Breast epithelium (tissue), 4 donors: ENCODE measurements at places on chromosomes 11 and 22.

DNA sequence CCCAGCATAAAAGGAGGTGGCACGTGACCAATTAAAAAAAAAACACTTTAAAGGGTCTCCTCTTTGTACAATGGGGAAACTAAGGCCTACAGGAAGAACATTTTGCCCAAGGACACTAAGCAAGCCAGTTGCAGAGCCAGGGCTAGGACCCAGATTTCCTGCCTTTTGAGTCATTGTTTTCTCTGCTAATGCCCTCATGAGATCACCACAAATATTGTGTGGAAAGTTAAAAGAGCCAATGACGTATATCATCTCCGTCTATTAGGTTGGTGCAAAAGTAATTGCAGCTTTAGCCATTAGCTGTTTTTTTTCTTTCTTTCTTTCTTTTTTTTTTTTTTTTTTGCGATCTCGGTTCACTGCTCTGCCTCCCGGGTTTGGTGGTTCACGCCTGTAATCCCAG, 24.1 kb upstream of the LRRC32 start:
- no peak for DNase-seq

- DNase-seq = no peak
Measured at GRCh38 chr11:69750875-69751597, 24.1 kb downstream of the FGF4 start.

GRCh38 chr11:134742956-134743819, 331.1 kb upstream of the B3GAT1 start:
- no peak for DNase-seq

- DNase-seq = no peak
Measured at GRCh38 chr11:115488945-115489344, 15.3 kb downstream of the CADM1 start.

- no peak for DNase-seq
Measured at GRCh38 chr11:76638270-76639197, 32.0 kb downstream of the LRRC32 start.

DNA sequence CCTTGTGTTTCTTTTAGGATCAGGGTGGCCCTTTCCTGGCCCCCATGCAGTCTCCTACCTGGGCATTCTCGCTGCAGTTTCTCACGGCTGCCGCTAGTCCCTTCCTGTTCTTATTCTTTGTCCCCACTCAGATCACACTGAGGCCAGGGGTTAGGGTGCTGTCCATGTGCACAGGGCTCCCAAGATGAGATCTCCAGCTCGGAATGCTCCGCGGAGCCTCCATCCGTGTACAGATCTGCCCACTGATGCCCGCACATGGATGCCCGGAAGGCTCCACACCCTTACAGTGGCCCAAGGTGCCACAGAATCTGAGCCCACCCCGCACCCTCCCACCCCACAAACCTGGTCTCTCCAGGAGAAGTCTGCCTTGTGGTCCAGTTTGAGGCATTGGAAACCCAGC, 457.3 kb downstream of the TBC1D22A start:
- peak; percentile 28 for DNase-seq

DNA sequence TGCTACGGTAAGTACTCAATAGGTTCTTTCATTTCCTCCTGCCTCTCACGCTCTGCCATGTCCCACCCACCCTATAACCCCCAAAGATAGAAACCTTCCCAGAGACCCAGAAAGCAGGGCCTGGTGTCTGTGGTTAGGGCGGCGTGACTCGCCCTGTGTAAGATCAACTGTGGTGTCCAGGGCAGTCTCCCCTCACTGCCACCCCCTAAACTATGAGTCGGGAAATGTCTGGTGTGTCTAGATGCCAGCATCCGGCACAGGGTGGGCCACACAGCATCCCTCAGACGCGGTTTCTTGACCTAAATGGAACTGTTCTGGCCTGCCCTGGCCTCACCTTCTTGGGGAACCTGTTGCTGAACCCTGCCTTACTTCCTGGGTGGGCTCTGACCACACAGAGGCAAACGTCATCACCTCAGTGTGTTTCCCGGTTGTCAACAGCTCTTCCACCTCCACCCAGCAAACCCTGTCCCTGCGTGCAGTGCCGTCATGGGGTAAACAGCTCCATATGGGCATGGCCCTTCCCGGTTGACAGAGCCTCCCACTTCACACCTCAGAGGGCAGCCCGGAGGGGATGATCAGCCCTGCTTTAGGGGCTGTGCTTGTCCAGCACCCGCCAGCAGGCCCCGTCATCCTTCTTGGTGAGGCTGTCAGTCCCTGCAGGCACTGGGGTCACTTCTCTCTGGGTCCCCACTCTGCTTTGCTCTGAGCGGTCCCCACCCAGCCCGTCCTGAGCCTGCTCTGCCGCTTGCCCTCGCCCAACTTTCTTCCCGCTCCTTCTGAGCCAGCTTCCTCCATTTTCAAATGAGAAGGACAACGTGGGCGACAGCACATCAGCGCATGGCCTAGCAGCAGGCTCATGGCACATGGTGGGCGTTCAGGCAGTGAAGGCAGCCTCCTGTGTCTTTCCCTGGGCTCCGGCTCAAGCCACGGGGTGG, 6.0 kb downstream of the WNT11 start:
- no peak for DNase-seq

GRCh38 chr11:79536155-79536917, 95.5 kb upstream of the TENM4 start:
- DNase-seq = no peak

DNA sequence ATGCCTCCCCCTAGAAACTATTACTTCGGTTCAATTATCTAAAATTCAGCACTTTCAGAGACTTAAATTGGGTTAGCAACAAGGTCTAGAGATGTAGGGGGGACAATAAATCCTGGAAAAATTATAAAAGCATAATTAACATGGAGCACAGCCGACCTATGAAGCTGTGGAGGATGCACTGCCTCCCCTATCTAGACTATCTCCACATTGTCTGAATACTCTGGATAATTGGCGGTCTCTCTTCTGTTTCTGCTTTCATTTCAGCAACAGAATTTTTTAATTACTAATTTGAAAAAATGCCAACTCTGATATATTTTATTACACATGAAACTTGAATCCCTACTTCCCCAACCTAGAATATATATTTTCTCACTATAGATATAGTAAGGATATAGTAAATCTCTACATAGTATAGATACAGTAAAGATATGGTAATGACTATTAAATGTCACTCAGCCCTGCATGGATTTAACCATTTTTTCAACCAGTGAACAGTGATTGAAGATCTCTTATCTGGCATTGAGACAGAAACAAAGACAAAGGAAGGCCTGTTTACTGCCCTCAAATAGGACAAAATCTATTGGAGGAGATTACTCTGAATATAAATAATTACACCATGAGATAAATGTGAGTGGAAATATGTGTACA, 157.6 kb downstream of the BLID start:
- no peak for DNase-seq

DNA sequence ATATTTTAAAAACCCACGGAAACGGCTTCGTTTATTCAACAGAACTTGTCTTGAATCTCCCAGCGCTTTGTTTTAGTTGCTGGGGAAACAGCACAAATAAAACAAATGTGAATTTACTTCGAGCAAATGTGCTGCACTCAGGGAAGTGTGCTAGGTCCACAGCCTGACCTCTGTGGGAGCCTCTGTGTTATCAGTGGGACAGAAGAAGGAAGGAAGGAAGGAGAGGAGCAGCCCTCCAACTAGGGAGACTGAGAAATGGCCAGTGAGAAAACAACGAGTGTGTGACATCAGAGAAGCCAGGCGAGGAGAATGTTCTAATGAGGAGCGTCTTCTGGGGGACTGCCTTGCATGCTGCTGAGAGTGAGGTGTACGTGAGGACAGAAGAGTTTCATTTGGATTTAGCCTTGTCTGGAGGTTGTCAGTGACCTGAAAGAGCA, 42.7 kb downstream of the PPP6R3 start:
- DNase-seq = no peak

GRCh38 chr11:129905402-129905801, 10.0 kb upstream of the NFRKB start:
- no peak for DNase-seq

GRCh38 chr11:132944569-132944944, 587.7 kb downstream of the OPCML start:
- DNase-seq = no peak

GRCh38 chr11:64384981-64385944, 26.3 kb downstream of the RPS6KA4 start:
- no peak for DNase-seq

DNA sequence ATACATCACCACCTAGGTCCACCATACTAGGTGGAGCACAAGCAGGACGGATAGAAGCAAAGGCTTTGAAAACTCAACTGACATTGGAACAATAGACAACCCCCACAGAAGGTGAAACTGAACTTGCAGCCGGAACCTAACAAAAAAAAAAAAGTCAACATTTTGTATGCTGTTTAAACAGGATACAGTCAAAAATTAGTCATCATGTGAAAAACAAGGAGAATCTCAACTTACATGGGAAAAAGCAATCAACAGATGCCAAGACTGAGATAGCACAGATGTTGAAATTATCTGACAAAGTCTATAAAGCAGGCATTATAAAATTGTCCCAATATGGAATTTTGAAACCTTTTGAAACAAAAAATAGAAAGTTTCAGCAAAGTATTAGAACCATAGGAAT, 123.8 kb downstream of the RAB38 start:
- DNase-seq = no peak

DNA sequence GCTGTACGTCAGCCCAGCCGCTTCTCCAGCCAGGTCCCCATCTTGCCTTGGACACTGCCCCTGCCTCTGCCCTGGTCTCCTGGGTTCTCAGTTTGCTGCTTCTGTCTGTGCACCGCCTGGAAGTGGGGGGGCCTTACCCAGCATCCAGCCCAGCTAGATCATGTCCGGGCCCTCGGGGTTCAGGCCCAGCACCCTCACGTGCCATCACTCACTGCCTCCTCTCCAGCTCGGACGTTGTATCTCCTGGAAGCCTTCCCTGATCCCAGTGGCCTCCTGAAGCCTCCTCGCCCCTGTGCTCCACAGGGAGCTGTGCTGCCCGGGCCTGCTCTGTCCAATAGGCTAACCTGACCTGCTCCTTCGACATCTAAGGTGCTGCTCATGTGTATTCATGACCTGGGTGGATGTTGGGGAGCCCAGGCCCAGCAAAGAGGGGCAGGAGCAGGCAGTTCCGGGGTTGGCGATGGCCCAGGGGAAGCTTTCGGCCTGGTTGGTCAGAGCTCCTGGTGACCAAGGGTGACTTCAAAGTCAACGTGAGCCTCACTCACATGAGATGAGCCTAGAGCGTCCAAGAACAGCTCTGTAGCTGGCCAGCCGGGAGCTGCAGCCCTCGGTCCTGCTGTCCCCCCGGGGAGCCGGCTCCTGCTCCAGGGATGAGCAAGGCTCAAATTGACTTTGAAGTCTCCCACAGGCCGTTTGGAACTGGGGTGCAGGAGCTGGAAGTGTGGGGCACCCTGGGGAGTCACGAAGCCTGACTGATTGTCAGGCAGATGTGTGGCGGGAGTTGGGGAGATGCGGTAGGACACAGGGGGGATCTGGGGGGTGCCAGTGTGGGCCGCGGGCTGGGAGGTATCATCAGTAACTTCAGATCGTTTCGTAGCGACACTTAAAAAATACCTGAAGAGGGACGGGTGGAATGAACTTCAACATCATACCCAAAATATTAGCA, 5.2 kb upstream of the ASCL2 start:
- peak; percentile 12 for DNase-seq

- no peak for DNase-seq
Measured at GRCh38 chr11:19802773-19803293, 90.2 kb downstream of the NAV2 start.

DNA sequence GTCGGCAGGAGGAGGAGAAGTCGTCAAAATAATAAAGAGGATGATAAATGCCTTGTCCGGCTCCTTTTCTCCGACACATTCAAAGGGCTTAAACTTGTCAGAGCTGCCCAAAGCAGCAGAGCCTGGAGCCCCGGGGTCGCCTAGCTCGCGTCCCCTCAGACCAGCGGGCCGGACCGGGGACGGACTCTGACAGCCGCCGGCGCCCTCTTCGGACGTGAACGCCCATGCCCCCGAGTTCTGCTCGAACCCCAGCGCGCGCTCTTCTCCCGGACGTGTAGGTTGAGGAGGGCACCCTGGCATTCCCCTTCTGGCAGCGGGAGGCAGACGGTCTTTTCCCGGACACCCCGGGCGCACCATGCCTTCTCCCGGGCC, 999 bp downstream of the FGF3 start:
- DNase-seq = no peak

DNA sequence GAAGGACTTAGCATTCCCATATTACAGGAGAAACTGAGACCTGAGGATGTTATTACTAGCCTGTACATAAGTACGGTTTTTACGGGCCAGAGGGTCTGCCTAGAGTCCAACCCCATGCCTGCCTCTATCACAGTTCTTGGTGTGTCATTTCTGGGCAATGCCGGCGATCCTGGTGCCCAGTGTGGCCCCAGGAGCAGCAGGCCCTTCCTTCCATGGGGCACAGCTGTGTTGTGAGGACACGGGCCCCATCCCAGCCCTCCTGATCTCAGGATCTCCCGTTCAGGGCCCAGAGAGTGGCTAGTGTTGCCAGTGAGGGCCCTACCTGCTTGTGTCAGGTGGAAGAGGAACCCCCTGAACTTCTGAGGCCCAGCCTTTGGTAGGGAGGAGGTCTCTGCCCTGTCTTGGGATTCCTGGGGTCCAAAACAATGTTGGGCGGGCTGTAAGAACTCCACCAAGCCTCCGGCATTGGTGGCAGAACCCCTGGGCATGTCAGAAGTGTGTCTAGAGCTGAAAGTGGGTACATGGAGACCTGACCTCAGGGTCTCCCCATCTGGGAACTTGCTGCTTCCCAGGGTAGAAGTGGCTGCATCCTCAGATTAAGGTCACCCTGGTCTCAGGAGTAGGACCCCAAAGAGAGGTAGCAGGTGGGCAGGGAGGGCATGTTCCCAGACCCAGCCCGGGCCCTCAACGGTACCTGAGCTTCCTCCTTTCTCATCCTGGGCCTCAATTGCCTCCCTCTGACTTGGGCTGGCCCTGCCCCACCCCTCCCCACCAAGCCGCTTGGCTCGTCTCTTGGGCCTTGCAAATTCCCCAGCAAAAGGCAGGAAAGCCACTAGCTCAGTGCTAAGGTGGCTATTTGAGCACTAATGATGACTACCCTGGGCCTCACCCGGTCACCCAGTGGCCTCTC, 74.6 kb upstream of the KCNQ1OT1 start:
- DNase-seq = peak; percentile 11

GRCh38 chr11:69253028-69253427, 40.9 kb upstream of the MYEOV start:
- no peak for DNase-seq

DNA sequence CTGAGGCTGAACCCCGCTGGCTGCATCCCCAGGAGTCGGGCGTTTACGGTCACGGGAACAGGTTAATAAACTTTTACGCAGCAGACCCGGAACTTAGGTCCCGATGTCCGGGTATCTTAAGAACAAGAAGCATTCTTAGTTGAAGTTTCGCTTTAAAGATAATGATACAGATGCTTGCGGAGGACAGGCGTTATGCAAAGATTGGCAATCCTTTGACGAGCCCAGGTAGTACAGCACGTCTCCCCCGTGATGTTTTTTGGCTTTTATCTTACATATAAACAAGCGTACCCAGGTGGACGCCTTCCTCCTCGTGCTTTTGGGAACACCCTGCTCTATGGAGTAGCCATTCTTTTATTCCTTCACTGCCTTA, 871 bp upstream of the TOLLIP start:
- no peak for DNase-seq

DNA sequence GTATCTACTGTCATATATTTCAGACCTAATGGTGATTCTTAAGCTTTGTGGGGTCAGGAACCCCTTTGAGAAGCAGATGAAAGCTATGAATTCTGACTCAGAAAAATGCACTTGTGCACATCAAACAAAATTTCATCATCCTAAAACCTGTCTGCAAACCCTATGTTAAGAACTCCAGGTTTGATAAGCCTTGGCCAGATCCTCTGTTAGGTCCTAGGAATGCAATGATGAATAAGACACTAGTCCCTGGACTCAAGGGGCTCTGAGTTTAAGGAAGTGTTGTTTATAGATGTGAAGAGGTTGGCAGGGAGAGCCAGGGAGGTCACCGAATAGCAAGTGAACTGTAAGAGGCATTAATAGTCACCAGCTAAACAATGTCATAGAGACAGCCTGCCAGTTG, 103.2 kb downstream of the SPON1 start:
- DNase-seq = no peak
